ENCODE measurements at places on chromosomes 5 and 9. TPM values are rescaled to one million over a fixed set of nuclear protein-coding genes. Genes with fewer than 3 reads are reported as not detected.

The DMRTA1 gene
- 5.2 TPM for total RNA-seq

The NOXA1 gene
- 0.97 TPM for total RNA-seq

The PCSK1 gene
- not detected for total RNA-seq

The RFX3 gene
- 4.0 TPM for total RNA-seq

The CAST gene
- total RNA-seq = 137 TPM

The APBA1 gene
- total RNA-seq = 12.3 TPM

All from chondrocyte (in vitro differentiated cells).